Urothelium cell line (cell line): ENCODE measurements at places on chromosomes 16 and 17.

GRCh38 chr17:76510831-76511244, 9.6 kb upstream of the RHBDF2 start:
- no peak for DNase-seq

DNA sequence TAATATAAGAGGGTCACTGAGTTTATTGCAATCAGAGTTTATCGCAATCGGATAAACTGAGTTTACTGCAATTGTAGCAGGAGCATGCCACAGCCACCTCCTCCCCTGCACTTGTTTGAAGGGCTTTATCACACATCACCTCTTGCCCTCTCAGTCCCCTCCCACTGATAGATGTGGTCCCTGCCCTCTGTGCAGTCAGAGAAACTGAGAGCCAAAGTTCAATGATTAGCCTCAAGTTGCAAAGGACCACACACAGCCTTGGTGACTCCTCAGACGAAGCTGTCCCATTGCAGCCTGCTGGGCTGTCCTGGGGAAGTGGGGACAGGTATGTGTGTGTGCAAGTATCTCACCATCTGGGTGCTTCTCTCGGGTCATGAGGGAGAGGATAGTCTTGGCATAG, 13.6 kb downstream of the ACLY start:
- no peak for DNase-seq

GRCh38 chr17:37137906-37138514, 189.3 kb downstream of the AATF start:
- no peak for DNase-seq

DNA sequence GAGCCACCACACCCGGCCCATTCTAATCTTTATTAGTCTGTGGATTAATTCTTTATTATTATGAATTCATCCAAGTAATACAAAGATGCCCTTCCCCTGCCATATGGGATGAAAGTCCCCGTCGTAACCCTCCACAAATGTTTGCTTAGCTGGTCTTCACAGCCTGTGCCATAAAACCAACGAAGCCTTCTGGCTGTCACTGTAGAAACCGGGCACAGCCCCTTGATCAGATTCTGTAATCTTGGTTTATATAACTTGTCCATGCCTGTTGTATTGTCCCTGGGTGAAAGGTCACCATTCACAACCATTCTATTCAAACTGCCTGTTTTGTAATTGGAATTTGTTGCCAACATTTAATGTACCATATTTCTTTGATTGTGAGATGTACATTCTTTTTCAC, 66.5 kb downstream of the ATP2C2 start:
- DNase-seq = no peak

- no peak for DNase-seq
Observed at GRCh38 chr17:10325031-10325695, 47.6 kb downstream of the MYH13 start.

DNA sequence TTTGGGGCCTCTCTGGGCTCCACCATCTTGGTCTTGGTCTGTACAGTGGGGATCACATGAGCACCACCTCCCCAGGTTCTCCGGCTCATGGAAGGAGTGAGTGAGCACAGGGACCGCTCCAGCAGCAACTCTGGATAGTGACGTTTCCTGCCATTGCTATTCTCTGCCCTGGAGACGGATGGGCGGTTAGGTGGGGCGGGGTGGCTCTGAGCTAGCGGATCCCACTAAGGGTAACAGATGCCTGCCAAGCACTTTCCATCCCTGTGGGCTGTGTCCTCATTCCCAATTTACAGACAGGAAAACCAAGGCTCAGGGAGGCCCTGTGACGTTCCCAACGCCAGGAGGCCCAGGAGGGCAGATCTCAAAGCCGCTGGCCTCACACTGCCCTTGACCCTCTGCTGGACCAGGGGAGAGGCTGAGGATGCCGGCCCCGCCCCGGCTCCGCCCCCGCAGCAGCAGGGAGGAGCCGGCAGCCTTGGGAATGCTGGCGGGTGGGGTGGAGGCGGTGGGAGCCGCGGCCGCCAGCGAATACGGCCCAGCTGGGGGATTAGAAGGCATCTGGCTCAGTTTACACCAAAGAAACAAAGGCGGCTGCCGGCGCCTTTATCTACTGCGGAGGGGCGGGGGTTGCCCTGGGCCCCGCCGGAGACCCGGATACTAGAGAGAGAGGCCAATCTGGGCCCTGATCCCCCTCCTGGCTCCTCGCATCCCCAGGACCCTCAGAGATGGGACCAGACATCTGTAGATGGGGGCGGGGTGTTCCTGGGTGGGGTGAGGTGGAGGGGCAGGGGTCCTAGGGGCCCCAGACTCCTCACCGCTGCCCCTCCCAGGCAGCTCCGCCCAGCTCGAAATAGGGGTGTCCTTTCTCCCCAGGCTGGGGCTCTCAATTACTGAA, 122.3 kb upstream of the CIBAR2 start:
- DNase-seq = peak; percentile 89

DNA sequence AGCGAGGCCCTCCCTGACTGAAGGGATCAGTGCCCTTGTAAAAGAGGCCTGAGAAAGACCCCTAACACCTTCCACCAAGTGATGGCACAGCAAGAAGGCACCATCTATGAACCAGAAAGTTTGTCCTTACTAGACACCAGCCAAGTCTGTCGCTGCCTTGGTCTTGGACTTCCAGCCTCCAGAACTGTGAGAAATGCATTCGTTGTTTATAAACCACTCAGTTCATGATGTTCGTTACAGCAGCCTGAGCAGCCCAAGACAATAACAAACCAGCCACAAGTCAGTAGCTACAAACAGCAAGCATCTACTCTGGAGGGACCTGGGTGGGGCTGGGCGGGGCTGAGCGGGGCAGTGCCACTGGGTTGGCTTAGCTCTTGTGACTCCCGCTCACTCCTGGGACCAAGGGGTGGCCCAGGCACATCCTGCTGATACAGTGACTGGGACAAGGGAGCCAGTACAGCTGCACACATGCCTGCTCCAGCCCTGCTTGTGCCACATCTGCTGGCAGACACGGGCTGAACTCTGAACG, 234.9 kb downstream of the IRF8 start:
- no peak for DNase-seq

DNA sequence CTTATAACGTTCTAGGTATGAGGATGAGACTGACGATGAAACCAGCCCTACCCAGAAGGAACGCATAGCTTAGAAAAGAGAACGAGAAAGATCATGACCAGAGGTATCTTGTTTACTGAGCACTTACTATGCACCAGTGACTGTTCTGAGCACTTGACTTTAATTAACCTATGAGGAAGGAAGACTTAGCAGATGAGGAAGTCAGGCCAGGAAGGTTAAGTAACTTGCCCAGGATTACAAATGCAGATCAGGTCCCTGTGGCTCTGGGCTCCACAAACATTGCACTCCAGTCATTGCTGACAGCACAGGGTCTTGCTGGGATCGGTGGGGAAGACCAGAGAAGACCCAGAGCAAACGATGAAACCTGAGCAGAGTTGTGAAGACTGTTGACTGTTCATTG, 7.1 kb downstream of the KRT13 start:
- no peak for DNase-seq

DNA sequence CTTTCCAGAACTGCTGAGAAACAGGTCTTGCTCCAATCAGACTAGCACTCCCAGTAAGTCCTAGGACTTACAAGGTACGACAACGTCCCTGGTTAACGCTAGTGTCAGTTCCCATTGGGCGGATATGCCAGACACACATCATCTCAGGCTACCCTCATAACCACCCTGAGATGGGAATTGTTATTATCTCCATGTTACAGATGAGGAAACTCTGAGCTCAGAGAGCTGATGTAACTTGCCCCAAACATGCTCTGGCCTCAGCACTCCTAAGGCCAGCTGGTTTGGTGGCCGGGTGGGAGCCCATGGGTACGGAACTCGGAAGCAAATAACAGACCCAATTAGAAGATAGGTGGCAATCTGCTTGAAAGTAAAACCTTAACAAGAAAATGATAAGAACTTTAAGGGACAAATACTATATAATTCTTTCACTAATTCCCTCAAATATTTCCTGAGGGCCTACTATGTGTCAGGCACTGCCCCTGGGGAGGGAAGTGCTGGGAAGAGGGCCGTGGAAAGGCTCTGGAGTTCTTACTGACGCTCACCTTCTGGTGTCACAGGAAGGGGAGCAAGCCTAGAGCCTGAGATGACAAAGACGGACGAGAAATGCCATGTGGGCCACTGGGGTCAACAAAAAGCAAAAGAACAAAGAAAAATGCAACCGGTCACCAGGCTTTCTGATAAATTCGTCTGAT, 6.9 kb downstream of the CREBBP start:
- no peak for DNase-seq

DNA sequence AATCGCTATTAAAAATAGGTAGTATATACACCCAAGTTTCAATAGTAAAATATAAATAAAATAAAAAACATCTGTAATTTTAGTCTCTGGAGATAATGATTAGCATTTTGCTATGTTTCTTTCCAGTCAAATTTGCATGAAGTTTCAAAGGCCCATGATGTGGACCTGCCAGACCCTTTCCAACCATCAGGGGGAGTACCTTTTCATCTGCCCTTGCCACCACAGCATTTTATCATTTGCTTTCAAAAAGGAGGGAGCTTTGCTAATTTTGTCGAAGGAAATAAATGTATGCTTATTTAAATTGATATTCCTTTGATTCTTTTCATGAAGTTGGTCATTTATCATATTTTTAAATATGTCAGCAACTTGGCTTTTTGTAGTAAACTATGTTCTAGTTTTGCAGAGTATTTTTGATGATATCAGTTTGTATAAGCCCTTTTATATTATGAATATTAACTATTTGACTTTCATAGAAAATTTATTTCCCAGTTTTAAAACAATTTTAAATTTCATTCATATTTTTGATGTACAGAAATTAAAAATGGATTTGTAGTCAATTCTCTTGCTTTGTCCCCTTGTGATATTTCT, 115.2 kb upstream of the NETO2 start:
- peak; percentile 35 for DNase-seq

- DNase-seq = no peak
Observed at GRCh38 chr16:11409398-11409797, 64.1 kb downstream of the RMI2 start.

DNA sequence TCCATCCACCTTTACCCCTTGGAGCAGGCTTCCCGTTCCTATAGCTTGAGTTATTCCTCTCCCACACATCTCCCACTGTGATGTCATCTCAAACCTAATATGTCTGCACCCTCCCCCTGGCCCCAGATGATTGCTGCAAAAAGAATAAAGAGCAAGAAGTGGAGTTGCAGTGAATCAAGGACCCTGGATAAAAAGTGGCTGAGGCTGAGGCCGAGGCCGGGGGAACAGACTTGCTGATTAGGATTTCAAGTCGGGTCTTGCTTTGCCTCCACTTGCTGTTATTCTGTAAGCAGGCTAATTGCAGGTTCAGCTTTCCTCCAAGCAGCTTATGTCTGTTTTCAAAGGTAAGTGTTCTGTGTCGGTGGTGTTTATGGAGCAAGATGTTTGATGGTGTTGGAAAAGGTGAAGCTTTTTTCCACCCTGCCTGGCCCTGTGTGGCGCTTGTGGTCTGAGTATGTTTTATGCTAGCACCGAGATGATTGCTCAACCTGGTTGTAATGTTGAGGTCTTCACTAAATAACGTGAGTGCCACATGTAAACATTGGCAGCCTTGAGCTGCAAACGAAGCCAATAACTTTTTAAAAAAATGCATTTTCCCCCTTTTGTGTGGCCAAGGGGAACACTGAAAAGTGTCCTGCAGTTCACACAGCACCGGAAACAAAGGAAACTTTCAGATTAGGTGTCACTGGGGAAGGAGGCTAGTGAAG, 15.4 kb downstream of the HS3ST3B1 start:
- DNase-seq = no peak

DNA sequence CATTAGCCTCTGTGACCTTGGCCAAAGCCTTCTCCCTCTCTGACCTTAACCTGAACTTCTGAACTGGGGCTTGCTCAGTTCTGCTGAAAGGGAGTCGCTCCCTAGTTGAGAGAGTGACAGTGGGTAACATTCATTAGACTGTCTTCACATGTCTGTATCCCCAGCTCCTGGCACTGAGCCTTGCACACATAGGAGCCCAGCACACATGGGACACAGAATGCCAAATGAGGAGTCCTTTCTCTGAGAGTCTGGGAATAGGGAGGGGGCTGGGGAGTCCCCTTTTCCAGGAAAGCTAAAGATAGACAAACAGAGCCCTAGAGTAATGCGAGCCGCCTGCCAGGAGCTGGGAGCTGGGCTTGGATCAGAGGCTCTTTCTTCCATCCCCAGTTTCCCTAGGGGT, 2.5 kb downstream of the TAC4 start:
- no peak for DNase-seq

DNA sequence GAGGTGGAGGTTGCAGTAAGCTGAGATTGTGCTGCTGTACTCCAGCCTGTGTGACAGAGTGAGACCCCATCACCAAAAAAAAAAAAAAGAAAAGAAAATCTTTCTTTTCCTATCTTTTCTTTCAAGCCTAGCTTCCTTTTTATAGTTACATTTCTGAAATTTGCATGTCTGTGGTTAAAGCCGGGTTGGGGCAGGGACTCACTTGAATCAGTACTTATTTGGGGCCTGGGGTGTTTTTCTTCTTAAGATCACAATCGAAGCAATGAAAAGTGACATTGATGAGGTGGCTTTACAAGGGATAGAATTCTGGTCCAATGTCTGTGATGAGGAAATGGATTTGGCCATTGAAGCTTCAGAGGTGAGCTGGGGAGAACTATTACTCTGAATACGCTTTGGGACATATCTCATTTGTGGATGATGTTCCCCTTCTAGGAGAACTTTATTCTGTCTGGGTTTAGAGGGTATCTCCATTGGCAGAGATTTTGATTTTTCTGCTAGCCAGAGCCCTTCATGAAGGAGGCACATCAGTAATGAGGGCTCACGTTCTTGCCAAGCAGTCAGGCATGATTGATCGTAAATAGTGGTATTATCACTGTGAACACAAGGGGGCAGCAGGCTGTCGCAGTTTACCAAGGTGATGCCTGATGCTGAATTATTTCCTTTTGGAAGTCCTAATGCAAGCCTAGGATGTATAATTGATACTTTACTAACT, 14.3 kb downstream of the KPNB1 start:
- peak; percentile 61 for DNase-seq

DNA sequence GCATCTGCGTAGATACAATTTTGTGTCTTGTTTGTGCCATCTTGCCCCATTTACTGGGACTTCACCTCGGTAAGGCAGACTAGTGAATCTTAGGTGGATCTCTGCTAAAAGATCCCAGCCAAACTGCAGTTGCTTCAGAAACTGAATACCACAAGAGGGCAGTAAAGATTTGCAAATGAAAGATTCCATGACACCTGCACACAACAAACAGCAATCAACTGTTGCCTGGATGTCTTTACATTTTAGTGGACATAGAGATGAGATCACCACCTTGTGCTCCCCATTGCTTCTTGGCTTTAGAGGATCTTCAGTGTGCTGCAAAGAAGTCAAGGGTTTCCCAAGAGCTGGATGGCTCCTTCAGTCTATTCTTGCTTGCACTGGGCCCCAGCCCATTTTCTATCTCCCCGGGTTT, 119.2 kb upstream of the CACNG5 start:
- DNase-seq = peak; percentile 80

GRCh38 chr17:50115756-50116155, 14.2 kb downstream of the SAMD14 start:
- no peak for DNase-seq

- no peak for DNase-seq
Observed at GRCh38 chr17:57032343-57032742, 52.7 kb upstream of the AKAP1 start.

- no peak for DNase-seq
Observed at GRCh38 chr16:86755571-86756006, 177.2 kb downstream of the FOXL1 start.
